ENCODE measurements at places on chromosomes 11 and 22.

DNA sequence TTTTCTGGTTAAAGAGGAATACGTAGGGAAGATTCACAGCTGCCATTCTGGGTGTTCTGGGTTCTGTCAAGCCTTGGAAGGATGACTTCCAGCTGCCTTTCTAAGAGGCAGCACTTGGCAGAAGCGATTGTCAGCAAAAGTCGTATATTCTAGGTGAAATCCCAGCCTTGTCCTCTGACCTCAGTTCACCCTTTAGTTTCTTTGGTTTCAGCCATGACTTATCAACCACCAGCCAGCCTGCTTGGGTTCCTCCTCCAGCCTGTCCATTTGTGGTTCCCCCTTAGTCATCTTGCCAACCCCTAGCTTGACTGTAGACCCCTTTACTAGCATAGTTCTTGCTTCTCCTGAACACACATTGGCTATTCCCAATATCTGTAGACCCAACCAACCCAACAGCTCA, 102.3 kb upstream of the CD44 start:
- DNase-seq, result no peak

DNA sequence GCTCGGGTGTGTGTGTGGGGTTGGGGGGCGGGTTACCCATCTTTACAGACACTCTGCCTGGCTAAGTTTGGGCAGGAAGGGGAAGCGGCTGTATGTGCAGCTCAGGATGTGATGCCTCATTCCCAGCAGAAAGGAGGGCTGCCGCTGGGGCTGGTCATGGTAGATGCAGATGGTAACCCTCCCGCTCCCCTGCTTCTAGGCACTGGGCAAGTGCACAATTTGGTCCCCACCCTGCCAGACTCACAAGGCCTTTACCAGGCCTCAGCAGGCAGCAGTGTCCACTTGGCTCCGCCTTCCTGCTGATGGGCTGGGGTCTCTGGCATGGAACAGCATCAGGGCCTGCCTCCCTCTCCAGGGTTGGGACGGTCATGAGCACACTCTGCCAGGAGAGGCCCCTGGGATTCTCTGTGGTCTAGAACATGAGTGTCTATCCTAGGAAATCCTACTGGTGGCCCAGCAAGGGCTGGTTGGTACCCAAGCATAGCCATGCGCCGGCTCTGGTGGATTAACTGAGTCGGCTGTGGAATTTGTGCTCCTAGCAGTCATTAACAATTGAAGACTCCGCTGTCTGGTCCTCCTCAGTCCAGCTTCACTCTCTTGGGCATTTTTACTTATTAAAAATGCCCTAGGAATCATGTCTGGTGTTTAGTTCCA, 4.2 kb downstream of the LMO1 start:
- DNase-seq, result no peak

GRCh38 chr11:47373876-47374719, 4.2 kb downstream of the SPI1 start:
- DNase-seq, result peak; percentile 78

DNA sequence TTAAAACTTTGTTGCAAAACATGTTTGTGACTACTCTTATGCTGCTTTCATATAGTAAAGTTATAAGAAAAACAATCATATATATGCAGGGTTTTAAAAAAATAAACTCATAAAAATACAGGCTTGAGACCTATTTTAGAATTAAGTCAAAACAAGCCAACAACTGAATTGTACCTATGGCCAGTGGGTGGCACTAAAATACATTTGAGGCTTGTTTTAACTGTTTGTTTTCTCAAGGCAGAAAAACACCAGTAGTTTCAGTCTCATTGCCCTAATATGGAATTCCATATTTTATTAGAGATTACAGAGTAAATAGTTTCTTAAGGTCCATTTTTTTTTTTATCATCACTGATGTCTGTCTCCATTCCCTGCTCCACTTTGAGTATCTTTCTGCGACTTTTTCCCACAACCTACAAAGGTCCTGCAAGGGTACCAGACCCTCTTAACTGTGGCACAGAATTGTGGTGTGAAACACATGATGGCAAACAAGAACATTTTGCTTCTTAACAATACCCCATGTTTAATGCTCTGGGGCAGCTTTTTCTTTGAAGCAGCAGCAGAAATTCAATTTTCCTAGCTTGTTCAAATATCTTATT, 8.5 kb upstream of the CCDC89 start:
- DNase-seq, result peak; percentile 77

GRCh38 chr11:85941380-85941973, 86.3 kb downstream of the CCDC83 start:
- peak; percentile 90 for DNase-seq

- DNase-seq, result peak; percentile 41
Measured at GRCh38 chr22:34111210-34111824, 191.0 kb upstream of the LARGE1 start.

- no peak for DNase-seq
Measured at GRCh38 chr11:115159207-115159606, 345.0 kb downstream of the CADM1 start.

GRCh38 chr11:129694966-129695365, 120.7 kb upstream of the TMEM45B start:
- no peak for DNase-seq

DNA sequence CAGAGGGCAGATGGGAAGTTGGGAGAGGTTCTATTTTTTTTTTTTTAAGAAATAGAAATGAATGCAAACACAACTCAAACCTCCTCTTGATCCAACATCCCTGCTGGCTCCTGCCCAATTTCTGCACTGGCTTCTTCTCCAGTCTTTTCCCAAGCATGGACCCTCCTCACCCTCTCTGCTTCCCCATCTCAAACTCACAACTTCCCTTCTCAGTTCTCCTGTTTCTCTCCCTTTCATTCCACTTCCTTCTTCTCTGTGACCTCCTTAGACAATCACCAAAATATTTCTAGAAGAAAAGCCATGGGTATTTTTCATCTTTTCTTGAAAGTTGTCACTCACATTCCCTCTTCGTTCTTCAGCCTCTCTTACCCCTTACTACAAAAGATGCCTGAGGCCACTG, 85.2 kb upstream of the VPREB1 start:
- no peak for DNase-seq

DNA sequence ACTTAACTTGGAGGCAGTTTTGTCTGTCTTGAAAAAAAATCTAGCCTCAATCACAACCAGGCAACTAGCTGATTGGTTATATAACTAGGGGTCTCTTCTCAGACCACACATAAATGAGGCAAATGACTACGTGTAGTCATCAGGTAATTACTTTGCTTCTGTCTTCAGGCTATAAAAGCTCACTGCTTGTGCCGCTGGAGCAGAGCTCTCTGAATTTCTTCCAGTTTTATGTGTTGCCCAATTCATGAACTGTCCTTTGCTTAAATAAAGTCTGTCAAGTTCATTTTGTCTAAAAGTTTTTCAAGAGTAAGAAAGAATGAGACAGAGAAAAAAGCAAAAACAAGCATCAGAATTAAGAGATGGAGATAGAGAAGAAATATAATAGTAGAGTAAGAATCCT, 93.4 kb downstream of the MUC15 start:
- DNase-seq, result no peak

- DNase-seq, result peak; percentile 17
Measured at GRCh38 chr11:90705661-90706060, 482.8 kb upstream of the CHORDC1 start.

GRCh38 chr11:71539017-71539416, 1.2 kb downstream of the KRTAP5-8 start:
- no peak for DNase-seq

DNA sequence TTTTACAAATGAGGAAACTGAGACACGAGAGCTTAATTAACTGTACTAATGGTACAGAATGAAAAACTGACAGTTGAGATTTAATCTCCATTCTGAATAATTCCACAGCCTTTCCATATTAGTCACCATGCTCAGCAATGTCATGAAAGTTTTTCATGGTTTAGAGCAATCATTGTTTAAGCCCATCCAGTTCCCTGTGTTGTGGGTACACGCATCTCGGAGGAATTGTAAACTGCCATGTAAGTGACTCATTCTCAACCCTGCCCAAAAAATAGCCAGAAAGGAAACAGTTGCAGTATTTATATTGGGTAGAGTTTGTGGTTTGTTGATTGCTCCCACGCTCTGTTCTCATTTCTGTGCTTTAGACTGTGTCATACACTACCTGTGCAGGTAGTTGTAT, 1790.8 kb downstream of the LRRC4C start:
- DNase-seq, result no peak

Measured in choroid plexus epithelial cell (primary cell).